Tongue (tissue), 3 donors: ENCODE measurements at places on chromosomes 3 and 15.

GRCh38 chr3:9291821-9292410 is 42.5 kb upstream of the SRGAP3 start:
- DNase-seq, result peak; percentile 21

- no peak for DNase-seq
Measured at GRCh38 chr3:184180165-184180564, 5.5 kb downstream of the AP2M1 start.

DNA sequence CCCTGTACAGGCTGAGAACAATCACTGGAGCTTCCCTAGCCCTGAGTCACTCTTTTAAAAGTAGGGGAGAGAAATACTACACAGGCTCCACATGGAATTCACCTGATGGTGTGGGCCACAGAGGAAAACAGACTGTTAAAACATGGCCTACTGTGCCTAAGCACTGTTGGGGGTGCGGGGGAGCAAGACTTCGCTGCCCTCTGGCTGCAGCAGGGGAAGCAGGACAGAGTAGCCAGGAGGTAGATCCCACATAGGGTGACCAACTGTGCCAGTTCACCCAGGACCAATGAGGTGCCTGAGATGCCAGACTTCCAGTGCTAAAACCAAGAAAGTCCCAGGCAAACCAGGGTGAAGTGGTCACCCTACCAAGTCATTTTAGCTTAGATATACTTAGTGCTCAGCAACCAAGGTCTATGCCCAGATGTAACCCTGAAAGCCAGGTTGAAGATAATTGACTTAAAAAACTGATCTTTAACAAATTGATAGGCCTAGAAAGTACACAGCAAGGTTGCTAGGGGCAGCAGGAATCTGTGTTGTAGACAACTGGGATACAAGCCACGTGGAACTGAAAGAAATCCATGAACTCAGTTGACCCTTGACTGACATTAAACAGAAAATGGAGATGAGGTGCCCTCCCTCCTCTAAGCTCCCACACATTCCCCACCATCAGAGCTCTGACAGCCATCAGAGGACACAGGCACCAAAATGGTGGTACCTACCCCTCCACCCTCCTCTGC is 344.2 kb upstream of the PPP2R3A start:
- no peak for DNase-seq

DNA sequence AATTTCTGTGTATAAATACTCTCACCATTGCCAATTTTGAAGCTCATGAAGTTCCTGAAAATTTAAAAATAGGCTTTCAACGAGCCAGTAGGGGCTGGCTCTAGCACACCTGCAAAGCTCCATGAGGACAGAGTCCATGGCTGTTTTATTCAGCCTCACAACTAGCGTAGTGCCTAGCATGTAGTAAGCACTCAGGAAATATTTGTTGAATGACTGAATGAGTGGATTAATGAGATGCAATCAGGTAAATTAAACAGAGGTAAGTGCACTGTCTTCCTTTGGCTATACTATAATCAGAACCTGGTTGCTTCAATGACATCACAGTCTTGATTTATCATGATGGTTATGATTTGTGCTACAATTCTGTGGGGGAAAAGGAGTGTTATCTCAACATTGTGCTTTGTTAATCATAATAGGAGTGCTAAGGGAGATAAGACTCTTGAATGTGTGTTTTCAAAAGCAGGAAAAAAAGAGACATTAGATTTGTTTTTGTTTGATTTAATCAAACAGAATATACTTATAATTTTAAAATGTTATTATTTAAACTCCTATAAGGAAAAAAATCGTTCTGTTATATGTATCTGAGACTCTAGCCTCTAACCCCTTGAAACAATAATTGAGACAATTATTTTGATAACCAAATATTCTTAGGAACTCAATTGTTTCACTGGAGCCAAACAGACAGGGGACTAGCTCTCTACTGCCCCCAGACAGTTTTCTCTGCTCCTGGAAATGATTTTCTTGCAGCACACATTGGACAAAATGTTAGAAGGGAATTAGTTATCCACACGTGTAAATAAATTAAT is 171.7 kb upstream of the ATP11B start:
- no peak for DNase-seq
